ENCODE measurements at places on chromosomes 1 and 21.

DNA sequence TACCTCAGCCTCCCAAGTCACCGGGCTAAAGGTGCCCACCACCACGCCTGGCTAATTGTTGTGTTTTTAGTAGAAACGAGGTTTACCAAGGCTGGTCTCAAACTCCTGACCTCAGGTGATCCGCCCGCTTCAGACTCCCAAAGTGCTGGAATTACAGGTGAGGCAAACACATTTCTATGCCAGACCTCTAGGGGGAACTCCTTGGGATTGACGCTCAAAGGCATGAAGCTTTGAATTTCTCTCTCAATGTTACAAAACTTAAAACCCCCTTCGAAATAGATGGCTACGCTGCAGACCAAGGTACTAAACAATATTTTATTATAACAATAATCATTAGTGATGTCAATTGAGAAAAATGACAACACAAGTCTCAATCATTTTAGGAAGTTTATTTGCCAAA is 330.0 kb downstream of the SETD4 start:
- DNase-seq = no peak

- no peak for DNase-seq
Measured at GRCh38 chr1:29975036-29975694, 738.8 kb downstream of the PTPRU start.

GRCh38 chr1:16924919-16925477 is 3.3 kb downstream of the CROCC start:
- no peak for DNase-seq

- DNase-seq = no peak
Measured at GRCh38 chr1:213829780-213830179, 158.0 kb upstream of the PROX1 start.

GRCh38 chr21:42040411-42041180 is 30.4 kb upstream of the ZBTB21 start:
- no peak for DNase-seq

DNA sequence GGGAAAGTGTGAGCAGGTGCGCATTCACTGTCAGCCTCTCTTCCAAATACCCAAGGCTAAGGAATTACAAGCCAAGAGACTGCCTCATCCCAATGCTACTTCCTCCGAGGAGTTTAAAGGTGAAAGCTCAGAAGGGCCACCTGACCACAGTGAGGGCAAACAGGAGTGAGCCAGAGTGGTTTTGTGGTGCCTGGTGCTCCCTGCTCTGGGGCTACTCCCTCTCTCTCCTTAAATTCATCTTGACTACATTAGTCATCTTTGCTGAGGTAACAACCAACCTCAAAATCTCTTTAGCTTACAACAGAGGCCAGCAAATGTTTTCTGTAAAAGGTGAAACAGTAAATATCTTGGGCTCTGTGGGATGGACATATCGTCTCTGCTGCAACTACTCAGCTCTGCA is 14.2 kb upstream of the ZBTB8A start:
- DNase-seq = no peak

GRCh38 chr1:57898531-57898930 is 474.7 kb upstream of the DAB1 start:
- no peak for DNase-seq

DNA sequence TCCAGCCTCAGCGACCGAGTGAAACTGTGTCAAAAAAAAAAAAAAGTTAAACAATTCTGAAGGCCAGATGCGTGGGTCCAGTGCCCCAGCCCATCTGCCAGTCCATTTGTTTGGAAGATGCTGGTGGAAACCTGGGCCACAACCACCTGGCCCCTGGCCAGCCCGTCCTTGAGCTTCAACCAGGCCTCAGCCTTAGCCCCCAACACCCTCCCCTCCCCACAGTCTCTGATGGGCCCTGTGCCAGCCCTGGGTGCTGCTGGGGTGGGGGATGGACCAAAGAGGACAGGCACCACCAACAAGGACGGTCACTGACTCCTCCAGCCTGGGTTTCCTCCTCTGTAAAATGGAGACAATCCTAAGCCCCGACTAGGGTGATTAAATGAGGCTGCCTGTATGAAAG is 19.6 kb upstream of the PLEKHG5 start:
- no peak for DNase-seq

- no peak for DNase-seq
Measured at GRCh38 chr1:12604114-12604874, 13.7 kb downstream of the DHRS3 start.

DNA sequence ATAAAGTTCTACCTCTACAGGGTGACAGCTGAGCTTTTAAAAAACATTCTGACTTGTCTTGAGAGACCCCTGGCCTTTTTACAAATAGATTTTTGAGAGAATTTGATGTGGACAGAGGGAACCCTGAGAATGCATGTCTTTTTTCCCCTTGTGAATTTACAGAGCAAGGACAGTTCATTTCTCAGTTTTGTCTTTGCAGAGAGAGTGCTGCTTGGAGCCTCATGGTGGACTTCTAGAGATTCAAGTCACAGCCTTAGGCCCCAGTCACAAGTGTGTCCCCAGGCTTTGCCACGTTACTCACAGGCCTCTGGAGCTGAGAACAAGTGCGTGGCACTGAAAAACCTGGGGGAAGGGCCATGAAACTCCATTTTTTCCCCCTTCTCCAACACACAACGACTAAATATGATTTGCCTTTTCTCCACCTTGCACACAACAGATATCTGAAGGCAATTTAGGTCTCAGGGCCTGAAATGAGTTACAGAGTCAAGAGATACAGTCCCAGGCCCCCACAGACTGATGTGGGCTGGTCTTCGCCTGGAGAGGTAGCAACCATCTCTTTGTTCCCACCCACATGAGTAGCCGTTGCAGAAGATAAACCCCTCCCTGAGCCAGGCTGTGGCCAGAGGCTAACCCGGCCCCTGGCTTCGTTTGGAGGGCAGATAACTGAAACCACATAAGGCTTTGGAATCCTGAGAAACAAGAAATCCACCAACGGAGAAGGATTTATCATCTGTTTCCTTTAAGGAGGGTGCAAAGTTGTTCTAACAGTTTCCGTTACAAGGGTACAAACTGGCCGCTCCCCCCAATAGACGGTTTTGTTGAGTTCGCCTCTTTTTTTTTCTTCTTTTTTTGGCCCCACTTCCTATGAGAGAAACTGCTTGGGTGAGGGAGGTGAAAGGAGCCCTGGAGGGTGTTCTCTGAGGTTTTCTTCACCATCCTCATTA is 1.0 kb upstream of the PIGV start:
- DNase-seq = peak; percentile 16

DNA sequence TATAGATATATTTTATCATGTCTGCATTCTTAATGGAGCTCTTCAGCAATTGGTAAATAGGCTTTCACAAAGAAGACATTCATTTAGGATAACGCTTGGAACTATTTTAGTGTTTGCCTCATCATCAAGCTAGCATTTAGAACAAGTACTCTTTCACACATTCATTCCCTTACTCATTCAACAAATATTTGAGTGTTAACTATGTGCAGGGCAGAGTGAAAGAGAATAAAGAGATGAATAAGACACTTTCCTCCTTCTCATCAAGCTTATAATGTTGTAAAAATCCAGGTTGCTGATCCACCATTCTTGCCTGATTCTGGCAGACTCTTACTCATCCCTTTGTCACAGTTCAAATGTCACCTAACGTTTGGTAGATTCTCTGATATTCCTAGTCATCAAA is 386.3 kb upstream of the BEND5 start:
- no peak for DNase-seq

DNA sequence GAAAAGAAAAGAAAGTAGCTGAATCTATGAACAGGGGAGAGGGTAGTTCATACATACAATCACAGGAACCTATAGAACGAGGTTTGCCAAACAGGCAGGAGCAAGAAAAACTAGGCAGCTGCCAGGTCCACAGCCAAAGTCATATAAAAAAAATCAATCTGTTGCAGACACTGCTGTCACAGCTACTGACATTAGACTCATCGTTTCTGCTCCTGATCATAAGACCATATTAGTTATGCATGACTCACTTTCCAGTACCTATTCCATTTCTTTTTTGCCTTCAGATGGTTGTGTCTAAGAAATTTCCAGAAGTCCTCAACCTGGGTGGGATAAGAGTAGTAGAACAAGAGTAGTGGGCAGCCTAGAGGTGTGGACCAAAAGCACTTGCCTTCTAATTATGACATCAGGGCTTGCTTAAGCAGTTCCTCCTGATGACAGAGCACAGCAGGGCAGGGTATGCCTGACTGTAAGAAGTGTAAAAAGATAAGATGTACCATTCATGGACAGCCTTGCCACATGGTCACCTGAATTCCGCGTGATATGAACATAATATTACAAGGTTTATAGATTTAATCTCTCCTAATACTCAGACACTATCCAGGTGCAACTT is 323.2 kb upstream of the SGIP1 start:
- DNase-seq = no peak

GRCh38 chr1:152252157-152252556 is 28.2 kb upstream of the HRNR start:
- no peak for DNase-seq

GRCh38 chr1:195866091-195866780 is 742.0 kb downstream of the KCNT2 start:
- DNase-seq = no peak

DNA sequence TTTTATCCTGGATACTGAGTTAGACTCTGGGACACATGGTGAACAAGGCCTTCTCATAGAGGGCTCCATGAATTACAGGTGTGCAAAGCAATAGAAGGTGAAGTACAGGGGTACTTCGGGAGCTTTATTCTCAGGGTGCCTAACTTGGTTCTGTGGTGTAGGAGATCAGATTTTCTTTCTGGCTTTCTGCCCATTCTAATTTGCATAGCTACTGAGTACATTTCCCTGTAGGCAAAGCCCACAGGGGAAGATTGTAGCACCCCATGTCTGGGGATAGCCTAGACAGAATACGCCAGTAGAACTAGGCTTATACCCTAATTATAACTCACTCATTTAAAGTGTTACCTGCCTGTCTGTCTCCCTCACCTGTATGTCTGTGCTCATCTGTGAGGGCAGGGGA is 49.7 kb downstream of the PGM1 start:
- DNase-seq = no peak

DNA sequence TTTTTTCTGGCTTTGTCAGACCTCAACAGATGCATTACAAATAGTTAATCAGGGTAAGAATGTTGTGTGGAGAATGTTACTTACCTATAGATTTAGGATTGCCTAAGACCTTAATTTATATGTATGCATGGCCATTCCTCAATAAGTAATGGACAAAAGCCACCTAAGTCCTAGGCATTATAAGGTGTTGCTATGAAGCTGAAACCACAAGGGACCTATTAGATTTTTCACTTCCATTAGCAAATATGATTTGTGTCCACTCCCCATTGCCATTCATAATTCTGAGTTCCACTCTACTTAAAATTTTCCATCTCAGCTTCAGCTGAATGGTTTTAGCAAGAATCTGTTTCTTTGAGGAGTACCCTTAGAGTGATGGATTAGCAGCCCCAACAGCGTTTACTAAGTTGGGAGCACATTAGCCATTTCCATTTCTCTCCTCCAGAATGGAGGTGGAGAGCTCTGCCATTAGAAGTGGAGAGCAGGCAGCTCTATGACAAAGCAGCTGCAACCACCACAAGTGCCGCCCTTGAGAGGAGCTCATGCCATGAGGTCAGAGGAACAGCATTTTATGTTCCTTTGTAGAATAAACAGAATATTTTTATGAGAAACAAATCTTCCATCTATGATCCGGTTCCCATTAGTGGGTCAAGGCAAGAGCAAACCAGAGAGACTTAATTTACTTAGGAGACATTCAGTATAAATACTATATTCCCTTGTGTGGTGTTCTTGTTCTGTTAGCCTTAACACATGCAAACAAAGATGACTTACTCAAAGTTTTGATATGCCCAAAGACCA is 28.9 kb upstream of the C1orf87 start:
- DNase-seq = no peak

DNA sequence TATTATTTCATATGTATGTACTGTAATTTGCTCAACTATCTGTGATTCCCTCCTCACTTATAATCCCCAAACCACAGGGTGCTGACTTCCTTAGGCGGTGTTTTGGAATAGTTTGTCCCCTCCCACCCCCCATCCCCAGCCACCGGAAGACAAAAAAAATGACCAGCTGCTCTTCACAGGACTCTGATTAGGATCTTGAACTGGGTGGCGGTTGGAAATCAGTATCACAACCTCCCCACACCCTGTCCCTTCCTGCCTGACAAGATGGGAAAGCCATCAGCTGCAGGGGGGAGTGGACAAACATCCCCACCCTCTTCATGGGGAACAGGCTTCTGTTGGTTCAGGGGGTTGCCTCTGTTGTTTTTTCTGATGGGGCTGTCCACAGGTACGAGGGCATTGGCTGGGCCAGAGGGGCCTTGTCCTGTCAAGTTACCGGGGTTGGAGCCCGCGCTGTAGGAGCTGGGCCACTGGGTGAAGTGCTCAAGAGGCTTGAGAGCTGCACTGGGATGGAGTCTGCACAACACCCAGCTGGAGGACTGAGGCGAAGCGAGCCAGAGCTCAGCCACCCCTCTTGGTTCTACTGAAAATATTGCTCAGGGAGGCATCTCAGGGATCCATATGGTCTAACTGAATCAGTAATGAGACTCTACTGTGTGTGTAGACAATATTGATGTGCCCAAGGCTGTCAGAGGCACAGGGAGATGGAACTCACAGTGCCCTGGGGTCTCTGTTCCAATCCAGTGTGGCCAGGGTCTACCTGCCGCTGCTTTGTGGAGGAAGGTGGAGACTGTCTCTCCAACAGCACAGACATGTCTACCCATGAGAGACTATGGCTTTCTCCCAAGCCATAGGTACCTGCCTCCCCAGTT is 28.2 kb downstream of the NAV1 start:
- no peak for DNase-seq

DNA sequence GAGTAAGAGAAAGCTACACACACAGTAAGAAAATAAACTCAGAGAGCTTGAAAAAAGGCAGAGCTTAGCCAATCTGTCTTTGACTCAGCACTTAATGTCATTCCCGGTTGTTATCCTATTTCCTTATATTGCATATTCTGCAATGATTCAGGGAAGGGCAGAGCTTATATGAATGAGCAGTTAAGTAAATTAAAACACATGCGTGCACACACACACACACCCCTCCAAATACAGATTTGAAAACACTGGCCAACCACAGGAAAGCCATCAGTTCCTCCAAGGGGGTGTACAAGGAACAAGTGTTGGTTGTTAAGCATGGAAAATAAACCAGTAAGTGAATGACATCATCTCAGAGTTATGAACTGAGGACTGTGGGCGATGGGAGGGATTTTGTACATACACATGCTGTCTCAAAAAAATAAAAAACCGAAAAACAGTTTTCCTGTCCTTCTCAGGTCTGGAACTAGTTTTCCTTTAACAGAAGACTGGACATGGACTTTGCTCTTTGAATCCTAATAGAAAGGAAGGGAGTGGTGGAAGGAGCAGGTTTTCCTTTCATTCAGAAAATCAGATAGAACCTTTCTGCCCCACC is 1.0 kb downstream of the IQGAP3 start:
- no peak for DNase-seq
